ENCODE measurements at places on chromosomes 7 and 10. TPM values are rescaled to one million over a fixed set of nuclear protein-coding genes. Genes with fewer than 3 reads are reported as not detected.

GRCh38 chr7:40000734-40001315, 50.8 kb downstream of the CDK13 start:
- H3K36me3 ChIP-seq, result no peaks in the 10 kb centered on the region
- DNase-seq, result no peak
- no peak overlapping the region for H3K4me3 ChIP-seq
- H3K27ac ChIP-seq, result no peak overlapping the region
- no peaks in the 10 kb centered on the region for H3K27me3 ChIP-seq
- H3K4me1 ChIP-seq, result peaks cover 11% of the 10 kb centered on the region

DNA sequence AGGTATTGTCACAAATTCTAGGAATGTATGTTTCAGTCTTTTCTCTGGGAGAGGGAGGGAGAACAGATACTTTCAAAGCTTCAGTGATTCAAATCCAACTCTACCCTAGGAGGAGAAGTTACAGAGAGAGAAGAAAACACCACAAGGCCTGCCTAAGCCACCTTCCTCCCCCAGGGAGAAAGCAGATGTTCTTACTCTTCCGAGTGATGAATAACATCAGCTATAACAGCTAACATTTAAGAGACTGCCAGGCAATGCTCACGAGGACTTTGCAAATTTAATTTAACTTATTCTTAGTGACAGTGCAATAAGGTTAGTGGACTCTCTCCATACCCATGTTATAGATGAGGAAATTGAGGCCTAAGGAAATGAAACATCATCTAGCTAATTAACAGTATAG, 36.8 kb downstream of the TAS2R41 start:
- H3K27me3 ChIP-seq, result no peaks in the 10 kb centered on the region
- no peaks in the 10 kb centered on the region for H3K4me1 ChIP-seq
- DNase-seq, result no peak
- H3K36me3 ChIP-seq, result peaks cover 50% of the 10 kb centered on the region
- no peak overlapping the region for H3K4me3 ChIP-seq

SPDYE2B gene
- total RNA-seq, result not detected

PDK4 gene
- total RNA-seq, result 2.2 TPM

ADCY1 gene
- total RNA-seq, result not detected
